ENCODE measurements at places on chromosomes 6 and 20.

GRCh38 chr6:148873868-148874267 lies 127.0 kb downstream of the UST start:
- no peak for DNase-seq

- no peak for DNase-seq
These were observed 6.2 kb downstream of the TMEM242 start for GRCh38 chr6:157316871-157317814.

DNA sequence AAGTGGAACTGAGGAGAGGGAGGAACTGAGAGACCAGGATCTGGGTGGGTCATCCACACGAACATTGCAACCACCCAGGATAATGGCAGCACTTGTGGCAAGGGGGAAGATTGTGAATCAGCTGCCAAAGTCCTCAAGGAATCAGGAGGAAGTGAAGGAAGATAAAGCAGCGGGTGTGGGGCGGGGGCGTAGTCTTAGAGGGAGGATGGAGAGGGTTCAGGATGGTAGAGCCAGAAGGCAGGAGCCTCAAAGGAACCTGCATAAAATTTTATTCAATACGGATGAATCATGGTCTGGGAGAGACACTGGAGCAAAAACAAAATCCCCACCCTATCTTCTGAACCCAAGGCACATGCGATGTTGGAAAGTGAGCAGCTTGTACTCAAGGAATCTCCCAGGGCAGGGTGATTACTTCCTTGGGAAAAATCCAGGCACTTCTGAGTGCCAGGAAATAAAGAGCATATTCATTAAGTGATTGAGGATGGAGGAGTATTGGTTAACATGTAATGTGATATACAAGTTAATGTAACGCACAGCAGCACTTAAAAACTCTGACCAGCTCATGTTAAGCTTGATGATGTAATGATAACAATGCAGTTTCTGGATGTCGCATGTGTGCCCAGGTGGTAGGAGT lies 82.0 kb upstream of the B3GAT2 start:
- DNase-seq: no peak

- no peak for DNase-seq
These were observed 66.9 kb upstream of the BHLHE23 start for GRCh38 chr20:63073738-63074065.

GRCh38 chr6:168307695-168308021 lies 11.9 kb downstream of the DACT2 start:
- no peak for DNase-seq

DNA sequence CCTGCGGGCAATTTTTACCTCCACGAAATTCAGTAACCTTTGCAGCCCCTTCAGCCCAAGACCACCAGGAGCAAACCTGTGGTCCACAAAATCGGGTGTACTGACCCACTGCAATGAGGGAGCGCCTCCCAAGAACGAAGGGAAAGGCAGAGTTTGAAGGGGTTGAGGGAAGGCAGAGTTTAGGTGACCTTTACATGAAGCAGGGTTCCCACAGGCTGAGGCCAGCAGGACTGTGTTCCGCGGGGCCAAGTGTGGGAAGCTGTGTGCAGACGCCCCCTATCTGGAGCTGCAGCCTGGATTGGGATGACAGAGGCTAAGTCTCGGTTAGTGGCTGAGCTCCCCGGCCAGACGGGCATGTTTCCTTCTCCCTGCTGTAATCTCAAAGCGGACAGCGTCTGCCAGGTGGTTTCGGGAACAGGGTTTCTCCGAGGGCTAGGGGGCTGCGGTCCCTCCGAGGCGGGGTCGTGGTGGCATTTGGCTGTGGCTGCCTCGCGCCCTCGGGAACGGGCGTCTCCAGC lies 826 bp upstream of the PYGB start:
- no peak for DNase-seq

Measured in GM13976 (cell line).